ENCODE measurements at places on chromosomes 4 and X.

DNA sequence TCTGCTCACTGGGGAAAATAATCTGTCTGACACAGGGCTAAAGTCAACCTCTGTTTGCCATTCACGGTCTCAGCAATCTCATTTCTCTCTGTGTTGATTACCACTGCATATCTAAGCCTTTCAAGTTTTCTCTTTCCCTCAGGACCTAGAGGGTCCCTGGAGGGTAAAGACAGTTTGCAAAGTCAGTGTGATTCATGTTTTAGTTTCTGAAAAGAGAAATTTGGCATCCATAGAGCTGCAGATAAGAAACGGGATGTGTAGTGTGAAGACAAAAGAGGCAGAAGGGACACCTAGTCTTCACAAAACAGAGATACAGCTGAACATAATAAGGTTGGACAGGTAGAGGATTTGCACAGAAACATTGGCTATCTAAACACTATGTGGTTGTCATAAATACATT, 34.5 kb upstream of the KDR start:
- no peak for DNase-seq

DNA sequence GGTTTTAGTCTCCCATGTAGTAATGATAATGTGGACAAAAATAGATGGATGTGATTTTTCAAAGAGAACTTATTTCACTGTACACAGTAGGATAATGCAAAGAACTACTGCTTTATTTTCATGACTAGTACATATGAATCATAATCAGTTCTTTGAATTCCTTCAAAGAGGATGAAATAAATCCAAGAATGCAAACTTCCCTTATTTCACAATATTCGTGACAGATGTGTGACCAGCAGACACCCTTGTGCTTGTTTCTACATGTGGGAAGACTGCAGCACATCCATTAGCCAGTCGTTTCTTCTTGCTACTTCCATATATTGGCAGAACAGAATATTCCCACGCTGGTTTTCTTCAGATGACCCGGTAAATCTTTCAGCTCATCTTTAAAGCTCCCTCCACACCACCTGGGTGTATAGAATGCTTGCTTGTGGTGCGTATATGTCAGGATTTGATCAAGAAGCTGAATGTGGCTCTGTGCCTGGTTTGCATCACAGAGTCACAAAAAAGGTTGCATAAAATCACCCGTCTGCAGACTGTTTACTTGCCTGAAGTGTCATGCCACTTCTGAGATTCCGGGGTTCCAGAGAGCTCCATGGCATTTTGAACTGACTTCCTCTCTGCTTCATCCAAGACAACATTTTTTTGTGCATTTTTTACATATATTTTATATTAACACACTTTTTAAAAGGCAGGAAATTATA, 47.7 kb upstream of the FAT4 start:
- DNase-seq: no peak

DNA sequence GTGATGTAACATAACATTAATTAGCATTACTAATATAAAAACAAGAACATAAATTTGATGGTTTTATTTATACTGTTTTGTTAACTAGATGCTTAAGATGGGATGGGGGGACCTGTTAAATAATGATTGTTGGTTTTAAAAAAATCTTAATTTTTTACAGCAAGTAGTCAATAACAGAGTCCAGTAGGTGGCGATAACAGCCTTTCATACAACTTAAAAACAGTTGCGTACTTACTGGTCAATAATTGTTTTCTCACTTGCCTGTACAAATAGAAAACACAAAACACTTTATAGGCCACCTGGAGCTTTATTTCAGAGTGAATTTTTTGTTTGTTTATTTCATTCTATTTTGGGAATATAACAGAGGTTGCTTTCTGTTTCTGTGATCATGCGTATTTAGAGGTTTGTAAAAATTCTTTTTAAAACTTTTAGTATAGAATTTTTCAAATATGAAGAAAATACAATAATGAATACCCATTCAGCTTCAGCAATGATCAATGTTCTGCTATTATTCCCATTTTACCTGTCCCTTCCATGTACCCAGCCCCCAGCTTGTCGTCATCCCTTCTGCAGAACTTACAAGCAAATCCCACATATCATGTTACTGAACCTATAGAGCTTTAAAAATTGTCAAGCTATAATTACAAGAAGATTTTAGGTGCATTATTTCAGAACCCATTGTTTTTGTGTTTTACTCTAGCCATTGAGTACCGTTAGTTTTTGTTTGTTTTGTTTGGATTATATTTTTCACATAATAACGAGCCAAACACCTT, 97.1 kb downstream of the MRPL1 start:
- no peak for DNase-seq

DNA sequence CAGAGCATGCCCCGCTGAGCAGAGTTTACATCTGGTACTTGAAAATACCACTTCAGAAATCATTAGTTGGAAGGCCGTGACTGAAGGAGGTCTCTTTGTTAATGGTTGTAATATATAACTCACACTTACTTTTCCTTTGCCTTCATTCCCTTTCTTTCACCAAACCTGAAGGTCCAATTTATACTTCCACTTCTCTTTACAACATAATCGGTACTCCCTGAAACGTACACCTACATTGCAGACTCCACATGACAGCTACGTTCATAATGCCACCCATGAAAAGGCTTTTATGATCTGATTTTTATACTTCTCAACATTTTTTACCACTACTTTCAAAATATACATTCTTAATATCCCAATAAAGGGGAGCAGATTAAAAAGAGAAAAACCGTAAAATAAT, 298.7 kb downstream of the C4orf33 start:
- DNase-seq: no peak

GRCh38 chr4:26583538-26583864, 383 bp upstream of the TBC1D19 start:
- no peak for DNase-seq

DNA sequence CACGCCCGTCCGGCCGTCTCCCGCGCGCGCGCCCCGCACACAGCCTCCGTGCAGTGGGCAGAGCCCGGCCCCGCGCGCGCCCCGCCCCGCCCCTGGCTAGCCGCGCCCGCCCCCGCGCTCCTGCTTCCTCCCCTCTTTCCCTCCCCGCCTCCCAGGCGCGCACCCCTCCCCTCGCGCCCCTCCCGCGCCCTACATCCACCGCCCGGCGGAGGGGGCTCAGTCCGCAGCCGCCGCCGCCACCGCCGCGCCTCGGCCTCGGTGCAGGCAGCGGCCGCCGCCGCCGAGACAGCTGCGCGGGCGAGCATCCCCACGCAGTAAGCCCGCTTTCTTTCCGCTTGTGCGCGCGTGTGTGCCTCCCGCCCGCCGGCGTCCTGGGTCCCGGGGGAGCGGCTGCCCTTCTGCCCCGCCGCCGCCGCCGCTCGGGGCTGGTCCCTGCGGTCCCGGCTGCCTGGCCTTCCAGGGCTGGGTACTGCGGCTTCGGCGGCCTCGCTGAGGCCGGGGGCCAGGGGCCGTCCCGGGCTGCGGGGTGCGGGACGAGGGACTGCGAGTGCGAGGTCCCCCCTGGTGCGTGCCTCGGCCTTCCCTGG, at the start of gene FHL1:
Gene FHL1 (plus strand): TSS at position 219 of the 587 bp plus-strand sequence.
- no peak for DNase-seq

- no peak for DNase-seq
These were observed 41.0 kb downstream of the TXLNG start for GRCh38 chrX:16827225-16827624.

DNA sequence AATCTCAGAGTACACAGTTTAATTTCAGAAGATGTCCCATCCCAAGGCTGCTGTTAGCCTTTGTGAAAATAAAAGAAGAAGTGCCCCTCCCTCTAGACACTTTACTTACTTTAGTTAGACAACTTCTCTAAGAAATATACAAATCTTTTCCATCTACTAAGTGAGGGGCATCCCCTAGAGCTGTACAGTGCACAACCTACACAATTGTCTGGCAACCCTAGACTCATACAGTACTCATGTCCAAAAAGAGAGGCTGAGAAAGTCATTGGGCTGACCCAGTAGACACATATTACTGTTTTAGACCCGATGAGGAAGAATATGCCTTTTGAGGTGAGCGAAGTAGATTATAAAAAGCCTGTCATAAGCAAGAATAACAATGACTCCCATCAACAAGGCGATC, 297.6 kb downstream of the IDS start:
- no peak for DNase-seq

GRCh38 chrX:132875650-132876522, 82.5 kb downstream of the HS6ST2 start:
- no peak for DNase-seq

GRCh38 chr4:165992283-165992682, 119.2 kb downstream of the TLL1 start:
- no peak for DNase-seq

DNA sequence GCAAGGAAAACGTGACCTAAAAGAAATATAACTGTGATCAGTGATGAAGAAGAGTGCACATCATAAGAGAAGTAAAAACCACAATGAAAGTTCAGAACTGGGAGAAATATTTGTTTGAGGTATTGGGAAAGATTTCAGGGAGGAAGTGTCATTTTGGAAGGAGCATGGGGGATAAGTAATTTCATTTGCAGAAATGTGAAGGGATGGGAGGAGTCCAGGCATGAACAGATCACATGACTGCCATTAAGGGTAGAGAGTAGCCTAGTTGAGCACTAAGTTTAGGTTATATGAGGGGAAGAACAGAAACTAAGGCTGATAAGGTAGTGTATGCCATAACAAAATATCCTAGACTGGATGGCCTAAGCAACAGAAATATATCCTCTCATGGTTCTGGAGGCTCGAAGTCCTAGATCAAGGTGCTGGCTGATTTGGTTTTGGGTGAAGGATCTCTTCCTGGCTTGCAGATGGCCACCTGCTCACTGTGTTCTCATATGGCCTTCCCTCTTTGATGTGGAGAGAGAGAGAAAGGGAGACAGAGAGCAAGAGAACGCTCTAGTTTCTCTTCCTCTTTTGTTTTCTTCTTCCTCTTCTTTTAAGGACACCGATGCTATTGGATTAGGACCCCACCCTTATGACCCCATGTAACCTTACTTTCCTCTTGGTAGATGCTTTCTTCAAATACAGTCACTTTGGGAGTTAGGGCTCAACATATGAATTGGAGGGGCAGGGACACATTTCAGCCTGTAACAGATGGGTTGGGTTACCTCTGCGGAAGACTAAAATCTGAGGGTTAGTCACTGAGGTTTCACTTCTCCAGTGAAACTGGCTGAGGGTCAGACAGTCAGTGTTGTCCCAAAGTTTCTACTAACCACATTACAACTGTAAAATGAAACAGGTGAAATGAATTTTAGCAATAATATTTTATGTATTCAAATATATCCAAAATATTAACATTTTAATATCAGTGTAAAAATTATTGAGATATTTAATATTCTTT, 77.9 kb downstream of the EGF start:
- no peak for DNase-seq

GRCh38 chr4:4383085-4383484, 3.8 kb upstream of the NSG1 start:
- DNase-seq: no peak

- DNase-seq: no peak
These were observed 67.7 kb upstream of the H2AZ1 start for GRCh38 chr4:100017637-100018310.

GRCh38 chr4:1802151-1802715, 9.1 kb downstream of the FGFR3 start:
- DNase-seq: no peak

GRCh38 chr4:21901281-21901680, 47.3 kb downstream of the KCNIP4 start:
- no peak for DNase-seq

DNA sequence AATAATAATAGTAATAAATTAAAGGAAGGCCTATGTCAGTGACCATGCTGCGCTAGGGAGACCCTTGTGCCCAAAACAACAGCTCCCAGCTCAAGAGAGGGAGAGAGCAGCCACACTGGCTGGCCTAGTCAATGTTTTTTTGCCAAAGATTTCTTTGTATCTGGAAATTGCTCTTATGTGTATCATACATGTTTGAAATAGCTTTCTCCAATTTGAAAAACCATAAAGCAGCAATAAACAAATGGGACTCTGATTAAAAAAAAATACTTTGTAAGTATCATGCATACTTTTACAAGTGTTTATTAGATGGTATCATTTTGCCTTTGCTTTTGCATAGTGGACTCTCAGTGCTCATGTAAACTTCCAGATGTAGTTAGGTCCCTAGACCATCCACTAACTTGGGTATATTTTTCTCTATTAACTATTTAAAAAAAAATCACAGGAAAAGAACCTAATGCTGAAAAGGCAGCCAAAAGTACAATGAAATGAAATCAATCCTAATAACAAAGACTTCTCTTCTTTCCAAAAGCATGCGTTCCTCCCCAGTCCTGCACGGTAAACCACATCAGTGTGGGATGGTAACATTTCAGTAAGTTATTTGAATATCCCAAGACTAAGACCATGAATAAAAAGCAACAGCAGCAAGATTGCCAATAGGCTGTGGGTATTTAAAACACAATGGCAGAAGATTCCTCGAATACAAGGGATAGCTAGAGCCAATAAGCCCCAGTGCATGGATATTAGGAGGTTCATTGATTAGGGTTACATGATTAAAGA, 117.6 kb downstream of the PALLD start:
- no peak for DNase-seq

DNA sequence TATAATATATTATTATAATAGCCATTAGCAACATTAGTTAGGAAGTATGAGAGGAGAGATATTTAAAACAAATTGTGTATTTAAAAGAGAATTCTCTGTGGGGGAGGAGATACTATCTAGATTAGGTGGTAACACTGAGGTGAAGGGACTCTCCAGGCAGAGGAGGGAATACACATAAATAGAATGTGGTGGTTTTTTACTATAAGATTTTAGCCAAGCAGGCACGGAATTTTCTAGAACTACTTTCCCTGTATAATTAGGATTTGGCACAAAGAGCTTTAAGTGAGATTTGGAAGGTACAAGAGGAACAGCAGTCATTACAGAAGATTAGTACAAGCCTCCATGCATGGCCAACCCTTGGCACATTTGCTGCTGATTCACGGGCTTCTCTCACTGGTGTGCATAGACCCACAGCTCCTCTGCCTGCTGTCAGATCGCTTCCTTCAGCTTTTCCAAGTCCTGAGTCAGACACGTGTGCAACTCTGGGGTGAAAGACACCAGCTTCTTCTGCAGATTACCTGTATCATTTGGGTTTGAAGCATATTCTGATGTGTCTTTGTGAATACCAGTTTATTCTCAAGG, 685.5 kb downstream of the KCTD8 start:
- no peak for DNase-seq

- DNase-seq: no peak
These were observed 297.9 kb downstream of the ARHGAP10 start for GRCh38 chr4:148029781-148030180.

- no peak for DNase-seq
These were observed 18.1 kb downstream of the LSM6 start for GRCh38 chr4:146193628-146194027.

DNA sequence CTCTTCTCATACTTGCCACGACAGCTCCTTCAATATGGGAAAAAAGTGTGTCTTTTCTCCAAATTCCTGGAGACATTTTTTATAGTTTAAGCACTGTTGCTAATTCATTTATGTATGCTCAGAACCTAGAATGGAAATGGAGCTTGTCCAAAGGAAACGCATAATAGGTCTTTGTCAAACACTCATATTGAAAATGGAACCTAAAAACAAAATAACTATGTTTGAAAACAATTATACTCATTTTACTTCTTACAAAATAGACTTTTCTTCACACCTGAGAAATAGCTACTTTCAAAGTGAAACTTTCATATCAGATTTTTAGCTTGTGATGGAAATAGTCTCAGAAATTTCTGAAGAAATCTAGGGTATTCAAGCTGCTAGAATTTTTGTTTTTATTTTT, 529.7 kb upstream of the BOD1L1 start:
- no peak for DNase-seq

Measured in activated CD8-positive, alpha-beta memory T cell treated with anti-CD3 and anti-CD28 coated beads, Interleukin-2, amount 50 U/mL, for 48 hours (primary cell).